ENCODE measurements at places on chromosomes 2 and 18. TPM values are rescaled to one million over a fixed set of nuclear protein-coding genes. Genes with fewer than 3 reads are reported as not detected.
A peak's percentile ranks its signal among the peaks of the same experiment; 100 is the strongest.

RNF125 gene
- polyA plus RNA-seq = 2.3 TPM

MROH2A gene
- polyA plus RNA-seq = 0.24 TPM

ZNF521 gene
- 45.1 TPM for polyA plus RNA-seq

TGFA gene
- polyA plus RNA-seq = 15.8 TPM

WNT6 gene
- polyA plus RNA-seq = 0.15 TPM

DSC3 gene
- 1.7 TPM for polyA plus RNA-seq

FEV gene
- not detected for polyA plus RNA-seq

NGEF gene
- polyA plus RNA-seq = 2.3 TPM

REV1 gene
- 55.4 TPM for polyA plus RNA-seq

PAIP2B gene
- 20.8 TPM for polyA plus RNA-seq

C2orf80 gene
- polyA plus RNA-seq = 0.44 TPM

SMARCAL1 gene
- polyA plus RNA-seq = 27.8 TPM

TMEM163 gene
- polyA plus RNA-seq = 1.3 TPM

LHCGR gene
- polyA plus RNA-seq = 0.24 TPM

FOXI3 gene
- 0.12 TPM for polyA plus RNA-seq

GCG gene
- not detected for polyA plus RNA-seq

- DNase-seq = no peak
Measured at GRCh38 chr2:88626171-88627054, 851 bp downstream of the EIF2AK3 start.

- peak; percentile 39 for DNase-seq
Measured at GRCh38 chr2:146135245-146135644, 1615.3 kb upstream of the ZEB2 start.

GRCh38 chr2:195838002-195838401 lies 181.0 kb downstream of the SLC39A10 start:
- DNase-seq = no peak

DNA sequence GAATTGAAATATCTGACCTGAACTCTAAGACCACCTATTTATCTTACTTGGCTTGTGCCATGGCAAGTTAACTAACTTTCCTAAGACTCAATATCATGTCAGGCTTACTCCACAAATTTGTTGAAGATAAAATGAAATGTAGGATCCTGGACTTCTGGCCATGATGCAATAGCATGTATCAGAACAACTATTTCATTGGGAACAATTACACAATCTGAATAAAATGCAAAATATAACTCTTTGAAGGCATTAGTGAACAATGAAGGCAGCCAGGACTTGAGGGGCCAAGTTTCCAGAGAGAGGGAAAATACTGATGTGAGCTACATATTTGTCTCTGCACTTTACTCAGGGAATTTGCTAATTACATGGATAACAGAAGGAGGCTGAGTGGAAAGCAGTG lies 476.5 kb upstream of the ACVR2A start:
- DNase-seq = no peak

GRCh38 chr2:228648541-228648940 lies 467.1 kb upstream of the SPHKAP start:
- no peak for DNase-seq

DNA sequence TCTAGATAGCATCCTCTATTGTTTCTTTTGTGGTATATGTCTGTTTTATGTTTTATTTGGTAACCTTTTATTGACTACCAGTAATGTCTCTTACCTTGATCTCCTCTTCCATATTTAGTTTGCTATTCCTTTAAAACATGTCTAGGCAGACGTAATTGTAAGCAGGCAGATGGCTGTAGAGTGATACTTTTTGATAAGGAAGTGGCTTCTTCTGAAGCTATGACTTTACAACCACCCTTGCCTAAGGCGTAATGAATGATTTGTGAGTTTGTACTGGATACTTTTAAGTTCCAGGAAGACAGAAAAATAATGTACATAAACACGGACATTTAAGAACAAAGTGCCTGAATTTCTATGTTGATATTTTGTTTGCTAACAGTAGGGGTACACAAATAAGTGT lies 85.6 kb downstream of the ZNF804A start:
- no peak for DNase-seq

DNA sequence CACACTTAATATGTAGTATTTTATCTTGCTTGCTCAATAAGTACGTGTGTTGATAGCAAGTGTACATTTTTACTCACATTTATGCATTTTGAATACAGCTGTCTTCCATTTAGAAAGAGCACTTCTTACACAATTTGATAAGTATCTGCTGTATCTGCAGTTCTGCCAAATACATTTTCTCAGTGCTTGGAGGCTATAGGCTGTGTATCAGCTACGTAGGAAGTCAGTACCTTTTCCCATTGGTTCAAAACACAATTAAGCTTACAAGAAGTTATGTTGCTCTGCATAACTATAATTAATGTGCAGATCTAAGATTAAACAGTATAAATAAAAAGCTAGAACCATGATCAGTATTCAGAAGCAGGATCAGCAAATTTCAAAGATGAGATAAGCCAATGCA lies 503.6 kb upstream of the SMIM21 start:
- no peak for DNase-seq

DNA sequence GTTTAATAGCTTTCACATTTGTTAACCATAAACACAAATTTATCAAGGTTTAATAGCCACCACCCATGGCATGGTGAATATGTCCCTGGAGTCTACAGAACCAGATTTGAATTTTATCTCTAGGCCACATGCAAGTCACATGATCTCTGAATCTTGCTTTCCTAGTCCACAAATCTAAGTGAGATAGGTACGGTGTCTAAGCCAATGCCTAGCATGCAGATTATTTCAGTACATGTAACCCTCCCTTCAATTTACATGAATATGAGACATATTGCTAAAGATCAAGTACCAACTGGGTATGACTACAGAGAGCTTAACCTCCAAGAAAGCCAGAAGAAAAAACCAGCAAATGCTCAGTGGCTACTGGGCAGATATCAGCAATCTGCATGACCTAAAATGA lies 10.0 kb downstream of the ZNF24 start:
- DNase-seq = no peak

DNA sequence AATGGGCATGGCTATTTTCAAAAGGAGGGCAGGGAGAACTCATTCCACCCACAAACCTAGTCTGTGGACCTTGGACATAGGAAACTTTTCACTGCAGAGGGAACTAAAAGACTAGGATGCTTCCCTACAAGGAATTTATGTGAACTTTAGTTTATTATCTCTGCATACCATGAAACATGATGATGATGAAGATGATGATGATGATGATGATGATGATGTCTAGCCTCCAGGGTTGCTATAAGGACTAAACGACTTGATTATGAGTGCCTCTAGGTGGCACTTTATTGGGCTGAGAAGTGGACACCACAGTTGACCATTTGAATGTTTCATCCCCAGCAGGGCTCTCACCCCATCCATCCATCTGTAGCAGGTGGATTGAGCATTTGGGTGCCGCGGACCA lies 260.0 kb upstream of the TCF4 start:
- no peak for DNase-seq

DNA sequence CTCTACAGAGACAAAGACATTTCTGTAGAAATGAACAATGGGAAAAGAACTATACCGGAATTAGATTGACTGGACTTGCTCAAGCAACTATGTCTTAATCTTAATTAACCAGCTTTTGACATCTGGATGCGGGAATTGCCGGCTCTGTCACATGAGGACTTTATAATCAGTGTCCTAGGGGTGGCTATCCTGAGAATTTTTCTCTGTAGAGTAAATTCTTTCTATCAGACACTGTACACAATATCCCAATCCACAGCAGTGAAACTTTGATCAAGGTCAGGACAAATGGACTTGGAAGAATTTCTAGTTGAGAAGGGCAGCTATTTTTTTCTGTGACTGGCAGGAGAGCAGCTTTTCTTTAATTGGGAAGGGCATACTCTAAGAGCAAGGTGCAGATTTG lies 322.1 kb downstream of the HRH4 start:
- DNase-seq = no peak

DNA sequence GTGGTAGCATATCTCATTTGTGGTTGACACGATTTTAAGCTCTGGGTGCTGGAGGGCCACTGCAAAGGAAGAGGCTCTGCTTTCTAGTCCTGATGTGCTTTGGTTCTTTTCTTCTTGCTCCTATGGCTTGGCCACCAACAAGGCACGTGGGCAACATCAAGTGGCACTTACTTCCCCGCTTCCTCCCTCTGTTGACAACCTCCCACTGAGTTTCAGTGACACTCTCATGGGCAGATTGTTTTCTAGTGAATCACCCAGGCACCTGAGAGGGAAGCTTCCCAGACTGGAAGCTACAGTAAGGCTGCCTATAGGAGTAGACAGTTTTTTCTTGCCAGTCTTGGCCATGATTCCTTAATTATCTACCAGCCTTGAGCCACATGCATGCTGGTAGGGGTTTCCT lies 89.0 kb downstream of the NBAS start:
- no peak for DNase-seq

DNA sequence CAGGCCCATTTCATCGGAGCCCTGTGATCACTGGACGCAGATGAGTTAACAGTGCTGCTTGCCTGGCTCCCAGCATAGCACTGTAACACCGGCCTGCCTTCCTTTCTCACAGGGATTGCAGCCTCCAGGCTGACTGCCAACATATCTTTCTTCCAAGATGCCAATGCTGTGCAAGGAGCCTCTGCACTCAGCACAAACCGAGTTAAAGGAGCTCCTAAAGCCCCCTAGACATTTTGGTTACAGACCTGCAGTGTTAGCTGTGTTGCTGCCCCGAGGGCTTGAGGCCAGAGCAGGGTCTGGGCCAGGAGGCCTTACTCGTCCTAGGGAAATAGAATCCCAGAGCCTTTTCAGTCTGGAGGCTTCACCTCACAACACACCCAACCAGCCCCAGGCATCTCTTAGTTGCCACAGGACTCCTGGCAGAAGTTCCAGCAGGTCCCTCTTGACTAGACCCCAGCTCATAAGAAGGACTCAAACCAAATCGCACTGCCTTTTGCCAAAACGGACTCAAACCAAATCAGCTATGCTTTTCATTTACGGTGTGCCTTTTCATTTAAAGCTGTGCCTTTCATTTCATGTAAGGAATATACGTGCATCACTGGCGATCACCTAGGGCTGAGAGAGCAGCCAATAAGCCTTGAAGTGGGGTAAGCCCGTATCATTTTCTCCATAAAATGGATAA lies 58.4 kb upstream of the EML4 start:
- no peak for DNase-seq

GRCh38 chr18:45522371-45522770 lies 92.9 kb upstream of the SLC14A2 start:
- DNase-seq = no peak

GRCh38 chr2:140199312-140199711 lies 1419.1 kb upstream of the NXPH2 start:
- no peak for DNase-seq

GRCh38 chr2:181857483-181857882 lies 34.0 kb upstream of the ITPRID2 start:
- no peak for DNase-seq

DNA sequence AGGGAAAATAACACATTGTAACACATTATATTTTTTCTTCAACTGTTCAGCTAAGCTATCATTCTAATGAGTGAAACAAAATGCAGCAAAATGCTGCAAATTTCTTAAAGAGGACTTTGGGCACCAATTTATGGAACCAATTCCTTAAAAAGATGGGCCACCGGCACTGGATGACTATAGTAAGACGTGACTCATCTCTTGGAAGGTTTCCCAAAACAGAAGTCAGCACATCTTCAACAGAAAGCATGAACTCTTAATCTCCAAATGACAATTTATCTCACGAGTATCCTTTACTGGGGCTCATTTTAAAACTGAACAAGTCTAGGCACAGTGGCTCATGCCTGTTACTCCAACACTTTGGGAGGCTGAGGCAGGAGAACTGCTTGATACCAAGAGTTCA lies 213.4 kb downstream of the CDH20 start:
- no peak for DNase-seq
